ENCODE measurements at places on chromosomes 4 and X. TPM values are rescaled to one million over a fixed set of nuclear protein-coding genes. Genes with fewer than 3 reads are reported as not detected.

The ZIC3 gene
- not detected for total RNA-seq

The RGN gene
- total RNA-seq, result 3.3 TPM

The TBC1D9 gene
- total RNA-seq, result 26.5 TPM

The SPACA5 gene
- total RNA-seq, result not detected

The SLC4A4 gene
- 25.9 TPM for total RNA-seq

The ELF2 gene
- 34.9 TPM for total RNA-seq

The ARHGAP10 gene
- 30.8 TPM for total RNA-seq

The FGFR3 gene
- 1.6 TPM for total RNA-seq

The MGAT4D gene
- total RNA-seq, result not detected

The FANCB gene
- total RNA-seq, result 4.6 TPM

Data from smooth muscle cell of bladder (primary cell).